IPS DF 6.9 (cell line): ENCODE measurements at places on chromosomes 1 and 21.
A peak's percentile ranks its signal among the peaks of the same experiment; 100 is the strongest.

- DNase-seq, result no peak
Measured at GRCh38 chr1:76444773-76445172, 370.2 kb downstream of the ST6GALNAC3 start.

DNA sequence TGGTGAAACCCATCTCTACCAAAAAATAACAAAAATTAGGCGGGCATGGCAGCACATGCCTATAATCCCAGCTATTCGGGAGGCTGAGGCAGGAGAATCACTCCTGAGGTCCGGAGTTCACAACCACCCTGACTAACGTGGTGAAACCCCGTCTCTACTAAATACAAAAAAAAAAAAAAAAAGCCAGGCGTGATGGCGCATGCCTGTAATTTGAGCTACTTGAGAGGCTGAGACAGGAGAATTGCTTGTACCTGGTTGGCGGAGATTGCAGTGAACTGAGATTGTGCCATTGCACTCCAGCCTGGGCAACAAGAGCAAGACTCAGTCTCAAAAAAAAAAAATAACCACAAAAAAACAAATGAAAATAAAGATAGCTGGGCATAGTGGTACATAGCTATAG lies 42.3 kb downstream of the CC2D1B start:
- no peak for DNase-seq

GRCh38 chr1:210624722-210625121 lies 296.0 kb downstream of the HHAT start:
- no peak for DNase-seq

DNA sequence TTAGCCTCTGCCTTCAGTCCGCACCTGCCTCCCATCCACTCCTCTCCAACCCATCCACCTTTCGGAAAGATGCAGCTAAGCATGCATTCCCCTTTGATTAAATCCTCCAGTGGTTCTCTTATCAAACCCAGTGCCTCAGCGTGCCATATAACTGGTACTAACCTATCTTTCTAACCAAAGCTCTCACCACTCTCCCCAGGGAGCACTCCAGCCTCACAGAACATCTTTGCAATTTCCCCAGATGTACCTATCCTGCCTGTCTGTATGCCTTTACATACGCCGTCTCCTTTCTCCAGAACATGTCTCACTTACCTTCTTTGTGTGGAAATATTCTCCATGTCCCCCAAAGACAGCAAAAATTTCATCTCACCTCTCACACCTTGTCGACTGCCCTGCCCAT lies 80.0 kb downstream of the SLC25A24 start:
- DNase-seq, result no peak

DNA sequence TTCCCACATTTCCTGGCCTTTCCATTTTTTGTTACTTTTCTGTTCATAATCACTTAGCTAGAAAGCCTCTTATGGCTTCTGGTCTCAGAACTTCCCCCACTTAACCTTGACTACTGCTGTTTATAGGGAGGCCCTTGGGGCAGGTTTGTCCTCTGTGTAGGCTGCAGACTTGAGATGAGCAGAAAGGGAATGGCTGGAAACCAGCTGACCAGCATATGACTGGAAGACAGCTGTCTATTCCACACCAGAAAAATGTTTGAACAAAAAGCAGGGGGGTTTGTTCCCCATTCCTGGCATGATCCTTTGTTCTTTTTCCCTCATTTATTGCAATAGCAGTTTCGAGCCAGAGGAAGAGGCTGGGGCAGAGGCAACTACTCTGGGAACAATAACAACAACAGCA lies 4.9 kb upstream of the SH3D21 start:
- DNase-seq, result no peak

- DNase-seq, result no peak
Measured at GRCh38 chr1:29801003-29801402, 564.7 kb downstream of the PTPRU start.

GRCh38 chr1:36835696-36836095 lies 198.6 kb downstream of the GRIK3 start:
- DNase-seq, result no peak

DNA sequence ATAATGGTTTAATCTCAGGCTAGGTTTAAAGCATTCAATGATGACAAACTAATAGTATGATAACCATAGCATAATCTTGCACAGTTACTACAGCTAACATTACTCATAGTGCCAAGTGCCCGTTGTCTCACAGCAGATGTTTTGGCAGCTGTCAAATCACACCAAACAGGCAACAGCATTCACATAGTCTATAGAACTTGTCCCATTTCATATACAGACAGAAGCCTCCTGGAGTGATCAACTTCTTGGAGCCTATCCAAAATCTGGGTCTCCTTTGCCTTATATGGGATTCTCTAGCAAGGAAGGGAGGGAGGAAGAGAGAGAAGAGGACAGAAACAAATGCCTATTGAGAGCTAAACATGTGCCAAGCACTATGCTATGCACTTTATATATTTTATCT lies 250.6 kb upstream of the ZP4 start:
- DNase-seq, result no peak

DNA sequence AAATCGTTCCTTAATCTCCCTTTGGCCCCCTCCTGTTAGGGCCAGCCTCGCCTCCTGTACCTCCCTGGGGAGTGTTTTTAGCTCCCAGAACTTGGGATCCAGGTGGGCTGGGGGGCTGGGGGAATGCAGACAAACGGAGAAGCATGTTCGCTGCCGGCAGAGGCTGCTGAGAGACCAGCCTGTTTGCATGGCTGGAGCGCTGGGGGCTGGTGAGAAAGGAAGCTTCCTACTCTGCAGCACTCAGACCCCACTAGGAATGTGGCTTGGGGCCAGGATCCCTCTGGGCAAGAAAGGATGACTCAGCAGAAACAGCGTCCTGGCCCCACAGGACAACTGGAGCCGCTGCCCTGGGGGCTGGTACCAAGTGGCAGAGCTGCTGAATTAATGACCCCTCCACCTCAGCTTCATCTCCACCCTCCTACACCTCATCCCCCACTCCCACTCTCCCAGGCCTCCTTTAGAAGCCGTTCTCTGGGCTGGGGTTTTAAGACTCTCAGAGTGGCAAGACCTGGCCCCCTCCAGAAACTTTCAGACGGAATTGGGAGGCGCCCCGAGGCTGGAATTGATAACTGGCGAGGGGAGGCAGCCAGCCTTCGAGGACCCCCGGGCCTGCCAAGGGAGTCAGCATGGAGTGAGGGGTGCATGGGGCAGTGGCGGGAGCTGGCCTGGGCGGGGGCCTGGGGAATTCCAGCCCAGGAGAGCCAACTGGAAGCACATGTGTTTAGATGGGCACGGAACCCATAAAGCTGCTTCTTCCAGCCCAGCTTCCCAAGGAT lies 28.5 kb upstream of the EPS8L3 start:
- no peak for DNase-seq

- DNase-seq, result no peak
Measured at GRCh38 chr1:9890224-9890731, 19.8 kb downstream of the CTNNBIP1 start.

GRCh38 chr21:26818906-26819305 lies 26.3 kb downstream of the ADAMTS1 start:
- no peak for DNase-seq

- DNase-seq, result peak; percentile 52
Measured at GRCh38 chr1:212760126-212760823, 31.3 kb downstream of the NSL1 start.

GRCh38 chr1:41627491-41628280 lies 143.2 kb upstream of the EDN2 start:
- no peak for DNase-seq

GRCh38 chr1:26785611-26786436 lies 1.9 kb upstream of the PIGV start:
- no peak for DNase-seq

GRCh38 chr1:175922254-175922881 lies 179.0 kb upstream of the TNR start:
- no peak for DNase-seq

DNA sequence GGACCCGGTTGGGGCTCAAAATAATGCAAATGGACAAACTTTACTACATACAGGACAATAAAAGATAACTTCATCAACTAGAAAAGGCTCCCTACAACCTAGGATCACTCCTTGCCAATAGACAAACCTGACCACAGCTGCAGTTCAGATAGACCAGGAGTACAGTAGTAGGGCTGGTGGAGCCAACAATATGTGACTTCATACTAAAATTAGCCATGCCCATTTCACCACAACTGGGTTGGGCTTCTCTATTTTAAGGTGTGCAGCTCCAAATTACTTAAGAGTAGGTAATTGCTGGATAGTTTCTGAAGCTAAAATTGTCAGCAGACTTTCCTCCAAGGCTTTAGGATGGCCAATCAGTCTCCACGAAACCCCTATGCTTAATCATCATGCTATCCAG lies 3.9 kb downstream of the DENND1B start:
- no peak for DNase-seq

GRCh38 chr1:29409616-29410015 lies 173.3 kb downstream of the PTPRU start:
- no peak for DNase-seq

DNA sequence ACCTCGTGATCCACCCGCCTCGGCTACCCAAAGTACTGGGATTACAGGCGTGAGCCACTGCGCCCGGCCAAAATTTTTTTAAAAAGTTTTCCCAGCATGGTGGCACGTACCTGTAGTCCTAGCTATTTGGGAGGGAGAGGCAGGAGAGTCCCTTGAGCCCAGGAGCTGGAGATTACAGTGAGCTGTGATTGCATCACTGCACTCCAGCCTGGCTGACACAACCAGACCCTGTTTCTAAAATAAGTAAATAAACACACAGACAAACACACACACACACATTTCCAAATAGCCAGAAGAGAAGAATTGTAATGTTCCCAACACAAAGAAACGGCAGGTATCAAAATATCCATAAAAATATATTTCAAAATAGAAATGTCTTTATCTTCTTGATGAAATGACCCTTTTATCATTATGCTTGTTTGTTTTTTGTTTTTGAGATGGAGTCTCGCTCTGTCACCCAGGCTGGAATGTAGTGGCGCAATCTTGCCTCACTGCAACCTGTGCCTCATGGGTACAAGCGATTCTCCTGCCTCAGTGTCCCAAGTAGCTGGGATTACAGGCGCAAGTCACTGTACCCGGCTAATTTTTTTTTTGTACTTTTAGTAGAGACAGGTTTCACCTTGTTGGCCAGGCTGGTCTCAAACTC lies 9.3 kb downstream of the HES2 start:
- no peak for DNase-seq

DNA sequence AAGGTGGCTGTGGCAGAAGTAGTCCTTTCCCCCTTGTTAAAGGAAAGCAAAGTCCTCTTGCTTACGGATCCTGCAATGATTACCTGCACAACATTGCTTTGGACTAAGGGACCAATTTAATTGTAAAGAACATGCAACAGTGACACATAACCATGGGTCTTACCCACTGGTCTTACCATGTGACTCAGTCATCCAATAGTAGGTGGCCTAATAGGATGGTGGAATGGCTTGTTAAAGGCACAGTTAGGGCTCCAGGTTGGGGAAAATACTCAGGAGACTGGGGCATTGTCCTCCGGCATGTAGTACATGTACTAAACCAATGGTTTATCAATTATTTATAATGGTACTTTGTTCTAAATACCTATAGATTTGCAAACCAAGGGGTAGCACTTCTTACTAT lies 2.1 kb upstream of the YIPF1 start:
- DNase-seq, result no peak

DNA sequence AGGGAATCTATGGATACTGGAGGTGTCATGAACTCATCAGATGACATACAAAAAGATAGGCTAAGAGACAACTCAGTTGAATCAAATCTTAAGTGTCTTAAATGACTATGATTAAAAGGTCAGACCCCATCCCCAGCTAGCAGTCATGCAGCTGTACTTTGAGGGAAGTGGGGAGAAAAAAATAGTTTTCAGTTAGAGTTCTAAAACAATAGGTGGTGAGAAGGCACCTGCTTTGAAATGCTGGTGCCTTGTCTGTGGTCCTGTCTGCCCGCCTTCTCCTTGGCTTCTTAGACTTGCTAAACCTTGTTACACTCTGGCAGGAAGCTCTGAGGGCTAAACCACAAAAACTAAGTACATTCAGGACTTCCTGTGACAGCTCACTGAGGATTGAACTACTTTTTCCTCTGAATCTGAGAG lies 15.3 kb downstream of the CD2 start:
- DNase-seq, result no peak

DNA sequence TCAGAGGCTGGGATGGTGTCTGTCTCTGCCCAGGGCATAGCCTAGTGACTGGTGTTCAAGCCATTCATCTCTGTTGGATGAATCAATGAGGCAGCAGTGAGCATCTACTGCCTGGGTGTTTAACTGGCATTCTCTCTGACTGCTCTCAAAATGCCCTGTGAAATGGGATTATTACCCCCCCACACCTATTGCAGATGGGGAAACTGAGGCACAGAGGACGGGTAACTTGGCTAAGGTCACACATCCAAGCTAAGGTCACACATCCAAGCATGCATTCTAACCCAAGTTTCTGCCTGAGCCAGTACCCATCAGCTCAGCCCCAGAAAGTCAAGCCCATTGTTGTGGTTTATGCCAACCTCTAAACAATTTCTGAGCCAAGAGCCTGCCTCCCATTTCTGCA lies 5.0 kb downstream of the TTC39A start:
- no peak for DNase-seq

DNA sequence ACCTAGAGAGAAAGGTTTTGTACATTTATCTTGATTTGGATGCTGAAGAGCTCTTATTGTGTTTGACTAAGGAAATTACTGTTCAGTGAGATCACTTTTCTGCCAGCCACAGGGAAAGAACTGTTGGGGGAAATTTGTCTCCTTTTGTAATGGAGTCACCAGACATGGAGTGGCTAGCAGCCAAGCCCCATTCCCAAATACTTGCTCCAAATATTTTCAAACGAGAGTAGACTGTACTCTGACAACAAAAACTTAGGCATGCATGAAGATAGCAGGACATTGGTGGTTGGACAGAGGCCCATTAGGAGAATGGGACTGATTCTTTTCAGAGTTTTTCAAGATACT lies 21.1 kb downstream of the IPO9 start:
- DNase-seq, result no peak

- DNase-seq, result no peak
Measured at GRCh38 chr1:63612564-63612963, 19.4 kb downstream of the PGM1 start.

- DNase-seq, result no peak
Measured at GRCh38 chr1:176066709-176067108, 140.4 kb downstream of the COP1 start.

DNA sequence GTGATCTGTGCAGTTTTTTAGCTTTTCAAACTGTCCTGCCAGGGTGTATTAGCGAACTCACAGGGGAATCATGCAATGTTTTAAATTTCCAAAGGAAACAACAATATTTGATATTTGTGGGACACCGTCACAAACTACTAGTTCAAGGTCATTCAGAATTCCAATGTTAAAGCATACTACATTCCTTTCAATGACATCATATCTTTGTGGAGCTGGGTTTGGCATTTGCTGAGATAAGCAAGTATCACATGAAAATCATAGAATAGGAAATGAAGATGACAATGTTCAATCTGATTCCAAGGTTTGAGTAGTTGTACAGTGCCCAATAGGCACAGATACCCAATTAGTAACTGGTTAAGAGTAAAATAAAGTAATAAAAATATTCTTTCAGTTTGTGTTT lies 35.6 kb downstream of the NUF2 start:
- no peak for DNase-seq

GRCh38 chr1:94541246-94542087 lies at the start of gene F3:
F3 (minus strand) TSS chr1:94541759; CDS start chr1:94541636, 123 bp downstream.
- no peak for DNase-seq
